Cerebellum (tissue), 4 donors: ENCODE measurements at places on chromosomes 2 and 18. TPM values are rescaled to one million over a fixed set of nuclear protein-coding genes. Genes with fewer than 3 reads are reported as not detected.

Gene CXCR2
- not detected for total RNA-seq

GRCh38 chr2:50995610-50996009, 36.3 kb downstream of the NRXN1 start:
- peak; percentile 19 for DNase-seq

- DNase-seq: no peak
Measured at GRCh38 chr2:177599956-177600355, 207.4 kb downstream of the AGPS start.

DNA sequence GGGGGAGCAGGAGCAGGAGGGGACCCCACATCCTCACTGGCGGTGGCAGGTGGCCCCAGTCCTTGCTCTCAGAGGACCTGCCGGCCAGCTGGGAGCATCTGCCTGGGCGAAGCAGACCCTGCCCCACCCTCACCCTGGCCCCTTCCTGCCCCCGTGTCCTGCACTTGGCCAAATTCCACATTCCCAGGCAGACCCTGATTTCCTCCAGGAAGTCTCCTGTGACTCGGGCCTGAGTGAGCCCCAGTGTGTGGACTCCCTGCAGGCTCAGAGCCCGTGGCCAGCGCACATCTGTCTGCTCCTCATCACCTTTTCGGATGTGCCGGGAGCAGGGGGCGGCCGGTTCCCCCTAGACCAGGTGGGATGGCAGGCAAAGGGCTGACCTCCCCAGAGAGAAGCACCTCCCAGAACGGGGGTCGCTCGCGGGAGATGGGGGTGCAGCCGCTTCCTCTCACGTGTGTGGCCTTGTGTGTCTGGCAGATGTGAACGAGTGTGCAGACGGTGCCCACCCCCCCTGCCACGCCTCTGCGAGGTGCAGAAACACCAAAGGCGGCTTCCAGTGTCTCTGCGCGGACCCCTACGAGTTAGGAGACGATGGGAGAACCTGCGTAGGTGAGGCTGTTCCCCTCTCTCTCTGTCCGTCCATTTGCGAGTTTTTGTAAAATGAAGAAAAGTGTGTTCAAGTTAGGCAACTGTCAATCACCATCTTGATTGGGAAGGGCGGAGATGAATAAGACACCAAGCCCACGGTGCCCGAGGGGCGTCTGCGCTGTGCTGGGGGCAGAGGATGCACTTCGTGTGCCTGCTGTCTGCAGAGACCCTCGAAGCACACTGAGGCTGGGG, 90.4 kb downstream of the TPO start:
- no peak for DNase-seq

GRCh38 chr2:230910546-230911177, 14.4 kb downstream of the GPR55 start:
- no peak for DNase-seq

Gene SAG
- total RNA-seq: not detected

Gene SERPINB12
- total RNA-seq: not detected

DNA sequence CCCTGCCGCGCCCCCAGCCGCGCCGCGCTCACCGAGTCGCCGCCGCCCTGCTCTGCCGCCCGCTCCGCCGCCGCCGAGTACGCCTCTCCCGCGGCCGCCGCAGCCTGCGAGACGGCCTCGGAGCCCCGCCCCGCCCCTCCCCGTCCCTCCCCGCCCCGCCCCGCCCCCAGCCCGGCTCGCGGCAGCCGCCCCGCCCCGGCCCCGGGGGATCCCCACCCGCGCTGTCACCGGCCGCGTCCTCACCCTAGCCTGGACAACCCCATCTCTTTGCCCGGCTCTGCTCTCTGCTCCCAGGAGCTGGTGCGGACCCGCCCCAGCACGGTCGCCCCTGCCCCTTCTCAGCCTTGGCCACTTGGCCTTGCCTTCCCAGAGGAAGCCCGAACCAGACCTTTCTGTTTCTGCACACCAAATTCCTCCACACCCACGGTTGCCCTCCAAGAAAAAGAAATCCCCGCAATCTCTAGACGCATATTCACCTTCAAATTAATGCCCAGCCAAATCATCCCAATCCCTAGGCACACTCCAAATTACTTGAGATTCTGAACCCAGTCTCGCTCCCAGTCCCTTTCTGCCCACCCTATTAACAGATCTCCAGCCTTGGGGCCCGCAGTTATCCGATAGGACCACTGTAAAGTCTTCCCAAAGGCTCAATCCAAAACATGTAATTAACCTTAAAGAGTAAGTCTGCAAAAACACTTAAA, at the start of gene CYRIA:
Gene CYRIA (minus strand): TSS at position 87 of the 701 bp plus-strand sequence. CDS start 77,715 bp downstream, outside the sequence.
- DNase-seq: peak; percentile 65

GRCh38 chr2:8850845-8851487, 13.6 kb upstream of the KIDINS220 start:
- no peak for DNase-seq

DNA sequence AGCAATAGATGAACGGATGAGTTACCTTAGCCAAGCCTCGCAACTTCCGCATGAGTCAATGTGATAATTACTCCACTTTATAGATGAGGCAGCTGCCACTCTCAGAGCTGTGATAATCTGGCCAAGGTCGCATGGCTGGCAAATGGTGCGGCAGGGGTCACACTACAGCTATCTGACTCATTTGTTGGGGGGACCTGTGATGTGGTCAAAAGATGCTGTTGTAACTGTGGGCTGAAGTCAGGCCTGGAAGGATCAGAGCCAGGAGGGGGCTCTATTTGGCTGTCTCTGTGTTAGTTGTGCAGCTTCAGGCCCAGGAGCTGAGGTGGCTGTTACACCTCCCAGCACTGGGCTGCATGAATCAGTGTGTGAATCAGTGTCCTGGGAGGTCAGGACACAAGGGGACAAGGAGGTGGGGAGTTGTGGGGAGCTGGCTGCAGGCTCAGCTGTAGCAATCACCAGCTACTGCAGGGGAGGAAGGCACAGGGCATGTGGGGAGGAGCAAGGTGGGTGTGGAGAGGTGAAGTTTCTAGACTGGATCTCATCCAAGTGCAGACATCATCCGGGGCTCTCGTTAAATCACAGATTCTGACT, 33.1 kb downstream of the NGEF start:
- no peak for DNase-seq

DNA sequence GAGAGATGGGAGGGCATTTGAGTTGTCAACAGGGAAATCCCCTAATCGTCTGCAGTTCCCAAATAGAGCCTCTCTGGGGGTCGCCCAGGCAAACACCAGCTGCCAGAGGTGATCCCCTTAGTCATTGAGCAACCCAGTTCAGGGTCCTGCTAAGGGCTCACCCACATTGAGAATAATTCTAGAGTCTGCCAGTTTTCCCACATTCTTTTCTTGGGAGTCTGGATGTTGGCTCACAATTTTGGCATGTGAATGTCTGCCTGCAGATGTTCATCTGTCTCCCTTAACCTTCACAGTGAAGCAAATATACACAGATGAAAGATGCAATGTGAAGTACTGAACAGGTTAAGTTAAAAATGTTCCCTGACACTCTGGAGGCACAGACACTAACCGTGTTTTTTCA, 11.4 kb upstream of the SMIM21 start:
- no peak for DNase-seq
